Tongue (tissue), 3 donors: ENCODE measurements at places on chromosomes 7 and 10.

DNA sequence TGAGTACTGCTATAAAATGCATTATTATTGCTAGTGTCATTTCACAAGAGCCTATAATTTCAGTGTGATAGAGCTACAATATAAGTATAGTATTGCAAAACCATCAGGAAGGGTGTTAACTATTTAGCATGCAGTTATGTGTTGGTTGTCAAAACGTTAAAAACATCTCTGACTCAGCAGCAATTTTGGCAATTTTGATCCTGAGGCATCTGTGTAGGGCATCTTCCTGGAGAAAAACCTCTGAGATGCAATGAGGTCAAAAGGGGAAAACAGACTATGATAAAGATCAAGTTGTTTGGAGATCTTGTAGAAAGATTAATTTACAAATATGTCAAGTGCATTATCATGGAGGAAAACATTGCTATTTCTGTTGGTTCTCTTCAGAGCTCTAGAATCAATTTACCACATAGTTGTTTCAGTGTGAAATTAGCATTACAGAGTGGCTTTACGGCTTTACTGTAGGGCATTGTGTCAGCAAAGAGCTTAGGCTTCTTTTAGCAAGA lies 5.3 kb downstream of the CFTR start:
- peak; percentile 22 for DNase-seq

DNA sequence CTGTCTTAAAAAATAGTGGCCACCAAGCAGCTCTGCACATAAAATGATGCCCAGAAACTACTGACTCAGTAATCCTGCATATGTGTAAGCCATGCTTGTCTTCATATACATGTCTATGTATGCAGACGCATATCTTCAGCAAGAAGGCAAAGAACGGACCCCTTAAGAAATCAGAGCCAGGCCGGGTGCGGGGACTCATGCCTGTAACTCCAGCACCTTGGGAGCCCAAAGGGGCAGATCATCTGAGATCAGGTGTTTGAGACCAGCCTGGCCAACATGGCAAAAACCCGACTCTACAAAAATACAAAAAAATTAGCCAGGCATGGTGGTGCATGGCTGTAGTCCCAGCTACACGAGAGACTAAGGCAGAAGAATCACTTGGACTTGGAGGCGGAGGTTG lies 295.0 kb downstream of the TCERG1L start:
- DNase-seq = no peak

- peak; percentile 29 for DNase-seq
Measured at GRCh38 chr7:44286182-44286617, 39.2 kb downstream of the CAMK2B start.

DNA sequence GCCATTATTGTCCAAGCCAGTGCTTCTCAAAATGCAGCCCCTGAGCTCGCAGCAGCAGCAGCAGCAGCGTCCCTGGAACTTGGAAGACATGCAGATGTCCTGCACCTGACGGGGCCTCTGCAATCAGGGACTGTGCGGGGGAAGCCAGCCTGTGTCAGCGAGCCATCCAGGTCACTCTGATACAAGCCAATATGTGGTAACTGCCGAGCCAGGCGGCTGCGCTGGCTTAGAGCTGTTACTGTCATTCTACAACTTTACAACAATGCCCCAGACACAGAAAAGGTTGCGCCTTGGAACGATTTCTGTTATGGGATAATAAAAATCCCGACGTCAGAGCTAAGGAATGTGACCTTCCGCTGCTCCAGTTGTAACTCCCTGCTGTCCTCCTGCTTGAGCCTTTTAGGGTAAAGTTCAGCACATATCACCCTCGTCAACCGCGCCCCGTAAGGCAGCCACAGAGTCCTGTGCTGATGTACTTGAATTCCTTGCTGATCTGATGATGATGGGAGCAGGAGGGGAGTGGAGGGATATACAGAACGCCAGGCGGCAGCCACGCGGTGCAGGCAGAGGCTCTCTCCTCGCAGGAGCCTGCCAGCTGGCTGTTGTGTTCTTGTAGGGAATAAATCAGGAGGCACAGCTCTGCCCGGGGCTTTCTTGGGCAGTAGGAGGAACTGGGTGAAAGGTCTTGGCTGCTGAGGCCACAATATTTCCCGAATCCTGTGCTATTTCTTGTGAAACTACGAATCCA lies 20.0 kb upstream of the CRYGN start:
- peak; percentile 88 for DNase-seq
